ENCODE measurements at places on chromosomes 5 and 9. TPM values are rescaled to one million over a fixed set of nuclear protein-coding genes. Genes with fewer than 3 reads are reported as not detected.

The MARCOL gene
- not detected for total RNA-seq

The TMEFF1 gene
- total RNA-seq = 35.1 TPM

The GAS1 gene
- 2.3 TPM for total RNA-seq

The SPINK7 gene
- total RNA-seq = not detected

The GARIN3 gene
- total RNA-seq = not detected

The BTNL9 gene
- total RNA-seq = 0.15 TPM

The STK10 gene
- total RNA-seq = 79.8 TPM

The PCDHGA11 gene
- total RNA-seq = 17.5 TPM

The GABRA6 gene
- not detected for total RNA-seq

The COX7C gene
- 508 TPM for total RNA-seq

The SYNPO gene
- 123 TPM for total RNA-seq

The FRMD3 gene
- total RNA-seq = 6.1 TPM

The FYB1 gene
- total RNA-seq = not detected

The TMEM8B gene
- 3.0 TPM for total RNA-seq

The PAPPA gene
- 13.1 TPM for total RNA-seq

The SLC1A1 gene
- 10.9 TPM for total RNA-seq

The BTNL8 gene
- total RNA-seq = not detected
